ENCODE measurements at places on chromosomes 1 and 21.
A peak's percentile ranks its signal among the peaks of the same experiment; 100 is the strongest.

- no peak for DNase-seq
Measured at GRCh38 chr1:172810480-172811175, 151.7 kb downstream of the FASLG start.

- no peak for DNase-seq
Measured at GRCh38 chr1:81231729-81232038, 569.0 kb upstream of the ADGRL2 start.

DNA sequence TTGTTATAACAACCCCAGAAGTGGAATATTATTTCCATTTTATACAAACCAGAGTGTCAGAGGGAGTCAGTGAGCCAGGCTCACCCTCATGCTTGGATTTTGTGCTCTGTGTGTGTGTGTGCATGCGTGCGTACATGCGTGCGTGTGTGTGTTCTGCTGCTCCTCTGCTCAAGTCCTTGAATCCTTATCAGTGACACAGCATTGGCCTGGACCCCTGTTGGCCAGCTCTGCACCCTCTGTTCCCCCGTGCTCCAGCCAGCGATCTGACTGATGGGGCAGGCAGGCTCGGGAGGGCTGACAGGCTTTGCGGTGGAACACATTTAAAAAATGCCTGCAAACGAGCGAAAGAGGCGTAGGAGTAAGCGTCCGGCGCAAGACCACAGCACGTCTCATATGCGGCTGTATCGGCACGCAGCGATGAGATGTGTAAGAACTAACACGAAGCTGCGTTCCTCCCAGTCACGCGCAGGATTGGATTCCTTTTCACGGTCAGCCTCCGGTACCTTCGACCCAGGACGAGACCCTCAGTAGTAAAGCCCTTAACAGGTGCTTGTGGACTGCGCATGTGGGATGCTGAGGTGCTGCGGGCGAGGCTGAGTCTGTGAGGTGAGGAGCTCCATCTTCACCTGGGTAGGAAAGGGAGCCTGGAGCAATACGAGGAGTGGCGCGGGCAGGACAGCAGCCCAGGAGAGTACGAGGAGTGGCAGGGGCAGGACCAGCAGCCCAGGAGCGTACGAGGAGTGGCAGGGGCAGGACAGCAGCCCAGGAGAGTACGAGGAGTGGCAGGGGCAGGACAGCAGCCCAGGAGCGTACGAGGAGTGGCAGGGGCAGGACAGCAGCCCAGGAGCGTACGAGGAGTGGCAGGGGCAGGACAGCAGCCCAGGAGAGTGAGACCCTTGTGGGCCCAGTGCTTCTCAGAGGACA is 130.9 kb downstream of the GALNT2 start:
- DNase-seq = no peak

DNA sequence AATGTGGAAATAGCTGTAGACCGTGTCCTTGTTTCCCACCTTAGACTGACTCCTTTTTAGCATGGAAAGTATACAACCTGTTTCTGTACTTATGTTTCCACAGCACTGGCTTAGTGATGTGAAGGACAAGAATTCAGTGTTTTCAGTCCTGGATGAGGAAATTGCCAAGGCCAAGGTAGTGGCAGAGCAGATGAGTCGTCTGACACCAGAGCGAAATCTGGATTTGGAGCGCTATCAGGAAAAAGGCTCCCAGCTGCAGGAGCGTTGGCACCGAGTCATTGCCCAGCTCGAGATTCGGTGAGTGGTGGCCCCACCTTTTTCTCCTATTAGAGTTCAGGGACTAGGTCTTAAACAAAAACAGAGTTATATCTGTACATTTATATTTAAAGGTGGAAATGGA is 112.6 kb downstream of the MACF1 start:
- no peak for DNase-seq

DNA sequence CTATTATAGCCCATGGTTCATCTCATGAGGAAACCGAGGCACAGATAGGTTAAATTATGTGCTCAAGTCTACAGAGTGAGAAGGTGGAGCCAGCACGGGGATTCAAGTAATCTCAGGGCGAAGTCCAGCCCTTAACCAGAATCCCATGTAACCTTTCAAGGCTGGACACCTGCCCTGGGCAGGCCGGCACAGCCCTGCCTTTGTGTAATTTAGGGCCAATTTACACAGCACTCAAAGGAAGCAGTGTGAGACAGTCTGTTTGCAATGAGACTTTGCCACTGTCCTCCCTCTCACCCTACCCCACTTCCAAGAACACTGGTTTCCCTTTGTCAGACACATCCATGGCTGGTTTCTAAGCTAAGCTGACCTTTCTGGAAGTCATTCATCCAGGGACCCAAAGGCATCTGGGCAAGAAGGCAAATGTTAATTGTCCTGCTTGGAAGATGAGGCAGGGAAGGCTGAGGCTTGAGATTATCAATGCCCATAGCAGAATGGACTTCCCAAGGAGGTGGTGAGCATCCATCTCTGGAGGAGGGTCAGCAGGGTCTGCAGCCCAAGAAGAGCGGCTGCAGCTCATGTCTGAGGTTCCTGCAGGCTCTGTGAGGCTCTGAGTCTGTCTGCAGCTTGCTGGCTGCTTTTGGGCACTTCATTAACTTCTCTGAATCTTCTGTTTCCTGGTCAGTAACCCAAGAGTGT is 159.2 kb downstream of the TRABD2B start:
- DNase-seq = no peak

GRCh38 chr1:6777813-6778212 is 7.4 kb upstream of the CAMTA1 start:
- no peak for DNase-seq

DNA sequence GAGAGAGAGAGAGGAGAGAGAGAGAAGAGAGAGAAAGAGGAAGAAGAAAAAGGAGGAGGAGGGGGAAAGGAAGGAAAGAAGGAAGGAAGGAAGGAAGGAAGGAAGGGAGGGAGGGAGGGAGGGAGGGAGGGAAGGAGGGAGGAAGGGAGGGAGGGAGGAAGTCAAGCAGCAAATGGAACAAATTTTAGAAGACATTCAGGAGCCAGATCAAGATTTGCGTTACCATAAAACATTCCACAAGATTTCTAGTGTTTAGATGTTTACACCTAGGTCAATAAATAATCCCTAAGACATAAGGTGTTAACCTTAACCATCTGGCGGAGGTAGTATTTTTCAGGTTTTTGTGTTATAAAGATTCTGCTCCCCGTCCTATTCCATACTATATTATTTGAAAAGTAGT is 1320.1 kb upstream of the PRMT6 start:
- DNase-seq = no peak

- no peak for DNase-seq
Measured at GRCh38 chr1:41875487-41875886, 43.2 kb downstream of the HIVEP3 start.

GRCh38 chr1:162946701-162947100 is 85.7 kb upstream of the CCDC190 start:
- no peak for DNase-seq

- no peak for DNase-seq
Measured at GRCh38 chr1:38741341-38741740, 118.2 kb downstream of the RRAGC start.

GRCh38 chr1:66364578-66365391 is 169.2 kb upstream of the SGIP1 start:
- peak; percentile 43 for DNase-seq

GRCh38 chr1:233082778-233083550 is 132.6 kb downstream of the NTPCR start:
- DNase-seq = no peak
